ENCODE measurements at places on chromosomes 16 and 17.

DNA sequence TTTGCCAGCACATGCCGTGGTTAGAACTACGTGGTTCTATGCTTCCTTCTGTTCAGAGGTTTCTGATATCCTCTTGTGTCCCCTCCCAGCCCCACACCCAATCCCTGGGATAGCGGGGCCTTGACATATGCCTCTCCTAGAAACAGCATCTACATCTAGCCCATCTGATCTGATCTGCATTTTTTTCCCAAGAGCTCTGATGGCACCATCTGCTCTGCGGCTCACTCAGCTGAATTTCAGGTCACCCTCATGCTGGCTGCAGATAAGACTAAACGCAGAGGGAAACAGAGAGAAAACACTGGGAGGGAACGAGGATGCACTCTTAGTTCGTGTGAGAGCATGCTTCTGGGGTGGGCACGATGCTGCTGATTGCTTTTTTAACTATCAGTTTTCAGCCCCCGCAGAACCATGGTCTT is 10.7 kb downstream of the WIPI1 start:
- DNase-seq, result no peak

DNA sequence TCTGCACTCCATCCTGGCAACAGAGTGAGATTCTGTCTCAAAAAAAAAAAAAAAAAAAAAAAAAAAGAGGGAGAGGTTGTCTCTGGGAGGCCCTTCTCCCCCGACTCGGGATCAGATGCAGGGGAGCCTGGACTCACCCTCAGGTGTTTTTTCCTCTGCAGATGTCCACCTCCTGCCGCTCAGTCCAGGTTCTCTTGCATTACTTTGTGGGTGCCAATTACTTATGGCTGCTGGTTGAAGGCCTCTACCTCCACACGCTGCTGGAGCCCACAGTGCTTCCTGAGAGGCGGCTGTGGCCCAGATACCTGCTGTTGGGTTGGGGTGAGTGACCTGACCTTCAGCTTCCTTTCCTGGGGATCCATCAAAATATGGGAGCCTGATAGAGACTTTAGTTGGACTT is 34.1 kb downstream of the GLP2R start:
- DNase-seq, result no peak

DNA sequence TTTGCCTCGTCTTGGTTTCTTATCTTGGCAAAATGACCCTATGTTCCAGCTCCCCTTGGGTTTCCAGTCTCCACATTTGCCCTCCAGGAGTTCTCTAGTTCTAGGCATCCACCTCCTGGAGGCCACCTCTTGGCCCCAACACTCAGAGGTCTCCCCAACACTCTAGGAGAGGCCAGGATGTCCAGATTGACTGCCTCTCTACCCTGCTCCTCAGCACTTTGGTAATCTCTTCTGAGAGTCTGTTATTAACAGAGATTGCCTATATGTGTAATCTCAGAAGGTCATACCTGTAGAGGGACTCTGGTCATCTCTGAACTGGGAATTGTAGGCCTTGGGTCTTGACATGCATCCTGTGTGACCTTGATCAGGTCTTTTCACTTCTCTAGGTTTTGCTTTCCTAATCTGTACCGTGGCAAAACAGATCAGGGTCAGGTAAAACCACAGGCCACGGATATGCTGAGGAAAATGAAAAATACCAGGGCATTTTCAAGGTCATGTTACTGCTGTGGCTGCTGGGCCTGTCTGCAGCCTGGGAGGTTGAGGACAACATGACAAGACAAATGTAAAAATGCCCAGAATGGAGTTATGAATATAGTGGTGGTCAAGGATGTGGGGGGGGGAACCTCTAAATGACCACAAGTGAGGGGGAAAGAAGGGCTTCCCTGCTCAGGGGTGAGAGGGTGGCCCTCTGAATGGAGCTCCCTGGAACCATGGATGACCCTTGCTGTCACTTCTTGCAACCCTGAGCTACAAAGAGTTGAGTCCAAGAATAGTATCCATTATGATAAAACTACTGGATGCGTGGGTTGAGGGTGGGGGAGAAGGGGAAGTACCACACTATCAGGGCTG is 5.0 kb upstream of the CCL4L2 start:
- no peak for DNase-seq

DNA sequence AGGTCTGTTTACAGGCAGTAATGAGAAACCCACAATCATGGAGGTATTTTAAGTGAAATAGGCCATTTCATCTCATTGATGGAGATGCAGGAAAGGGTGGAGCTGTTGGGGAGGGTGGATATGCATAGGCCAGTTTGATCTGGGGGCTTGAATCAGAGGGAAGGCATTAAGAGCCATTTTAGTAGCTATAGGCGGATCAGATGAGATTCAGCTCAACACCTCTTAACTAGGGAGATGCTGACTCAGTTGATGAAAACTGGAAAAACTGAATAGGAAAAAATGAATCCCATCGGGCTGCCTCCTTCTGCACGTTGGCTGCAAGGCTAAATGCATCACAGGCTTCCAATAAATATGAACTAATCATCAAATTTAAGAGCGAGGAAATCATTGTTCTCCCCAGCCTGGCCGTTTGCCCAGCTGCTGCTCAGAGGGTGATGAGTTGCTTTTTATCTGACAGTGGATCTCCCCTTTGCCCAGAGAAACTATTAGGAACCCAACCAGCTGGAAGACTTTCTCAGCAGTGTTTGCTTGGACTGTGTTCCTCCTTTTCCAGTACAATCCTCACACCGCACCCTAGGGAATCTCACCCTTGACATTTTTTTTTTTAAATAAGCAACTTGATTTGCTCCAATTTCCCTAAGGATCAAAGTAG is 149.6 kb downstream of the SOX9 start:
- DNase-seq, result peak; percentile 42

DNA sequence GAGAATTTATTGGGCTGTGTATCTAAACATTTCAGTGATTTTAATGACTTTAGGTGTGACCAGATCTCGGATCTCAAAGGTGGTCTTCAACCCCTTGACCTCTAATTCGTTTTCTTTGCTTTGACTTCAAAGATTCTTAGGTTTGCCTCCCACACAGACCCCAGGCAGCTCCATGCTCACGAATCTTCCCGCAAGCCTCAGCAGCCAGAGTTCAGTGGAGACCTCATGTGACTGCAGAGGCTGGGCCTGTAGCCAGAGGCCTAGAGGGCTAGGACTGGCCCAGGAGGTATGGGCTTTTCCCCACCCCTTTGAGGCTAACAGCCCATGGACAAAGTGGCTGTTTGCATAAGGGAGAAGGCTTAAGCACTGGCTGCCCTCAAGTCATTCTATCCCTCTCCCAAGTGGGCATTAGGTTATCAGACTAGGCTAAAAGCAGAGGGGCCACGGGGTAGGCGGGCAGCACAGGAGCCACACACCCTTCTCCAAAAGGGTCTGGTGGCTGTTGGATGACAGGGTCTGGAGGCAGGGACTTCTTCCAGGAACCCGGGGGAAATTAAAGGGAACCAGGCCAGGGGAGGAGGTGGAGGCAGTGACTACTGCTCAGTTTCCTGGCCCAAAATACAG is 3.0 kb downstream of the HIRIP3 start:
- no peak for DNase-seq

DNA sequence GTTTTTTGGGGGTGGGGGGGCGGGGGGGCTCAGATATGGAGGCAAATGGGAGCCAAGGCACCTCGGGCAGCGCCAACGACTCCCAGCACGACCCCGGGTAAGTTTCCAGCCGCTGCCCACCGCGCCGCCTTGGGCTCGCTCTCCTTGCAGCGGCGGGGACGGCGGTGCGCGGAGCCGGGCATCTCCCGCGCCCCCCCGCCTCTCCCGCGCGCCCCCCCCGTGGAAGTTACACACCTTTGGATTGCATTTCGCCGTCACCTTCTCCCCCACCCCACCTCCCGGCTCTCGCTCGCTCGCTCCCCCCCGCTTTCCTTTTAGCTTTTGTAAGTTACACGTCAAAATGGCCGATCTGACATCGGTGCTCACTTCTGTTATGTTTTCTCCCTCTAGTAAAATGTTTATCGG is 387 bp downstream of the MSI2 start:
- DNase-seq, result no peak

- no peak for DNase-seq
Measured at GRCh38 chr17:73686126-73686525, 41.9 kb upstream of the SDK2 start.

- peak; percentile 95 for DNase-seq
Measured at GRCh38 chr17:6546069-6546718, 10.2 kb downstream of the PITPNM3 start.

GRCh38 chr17:9225305-9226101 is 204.2 kb downstream of the NTN1 start:
- DNase-seq, result peak; percentile 71

GRCh38 chr16:23320693-23321092 is 18.6 kb downstream of the SCNN1B start:
- no peak for DNase-seq

DNA sequence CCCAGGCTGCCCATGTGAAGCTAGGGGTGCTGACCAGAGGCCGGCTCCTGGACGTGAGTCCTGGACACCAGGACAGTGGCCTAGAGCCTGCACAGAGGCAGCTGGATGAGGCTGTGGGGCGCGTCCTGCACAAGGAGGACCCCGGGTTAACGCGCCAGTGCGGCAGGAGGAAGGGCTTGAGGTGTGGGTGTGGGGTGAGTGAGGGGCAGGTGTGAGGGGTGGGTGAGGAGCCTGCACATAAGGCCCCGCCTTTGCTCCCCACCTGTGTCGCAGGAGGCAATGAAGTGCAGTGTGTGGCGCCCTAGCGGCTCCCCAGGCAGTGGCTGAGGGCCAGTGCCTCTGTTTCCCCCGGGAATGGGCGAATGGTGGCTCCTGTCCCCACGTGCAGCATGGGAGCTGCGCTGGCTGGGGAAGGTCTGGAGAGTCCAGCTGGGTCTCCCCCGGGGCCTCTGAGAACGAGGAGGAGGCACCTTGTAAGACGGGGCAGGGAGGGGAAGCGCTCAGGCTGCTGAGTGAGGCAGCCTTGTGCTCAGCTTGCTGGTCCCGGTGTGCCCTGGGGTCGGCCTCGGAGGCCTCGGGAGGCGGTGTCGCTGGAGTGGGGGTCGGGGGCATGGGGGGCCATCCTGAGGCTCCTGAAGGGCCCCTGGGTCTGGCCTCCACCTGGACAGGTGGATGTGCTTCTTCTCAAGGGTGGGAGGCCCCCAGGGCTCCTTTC is 3.2 kb downstream of the CD7 start:
- DNase-seq, result no peak

DNA sequence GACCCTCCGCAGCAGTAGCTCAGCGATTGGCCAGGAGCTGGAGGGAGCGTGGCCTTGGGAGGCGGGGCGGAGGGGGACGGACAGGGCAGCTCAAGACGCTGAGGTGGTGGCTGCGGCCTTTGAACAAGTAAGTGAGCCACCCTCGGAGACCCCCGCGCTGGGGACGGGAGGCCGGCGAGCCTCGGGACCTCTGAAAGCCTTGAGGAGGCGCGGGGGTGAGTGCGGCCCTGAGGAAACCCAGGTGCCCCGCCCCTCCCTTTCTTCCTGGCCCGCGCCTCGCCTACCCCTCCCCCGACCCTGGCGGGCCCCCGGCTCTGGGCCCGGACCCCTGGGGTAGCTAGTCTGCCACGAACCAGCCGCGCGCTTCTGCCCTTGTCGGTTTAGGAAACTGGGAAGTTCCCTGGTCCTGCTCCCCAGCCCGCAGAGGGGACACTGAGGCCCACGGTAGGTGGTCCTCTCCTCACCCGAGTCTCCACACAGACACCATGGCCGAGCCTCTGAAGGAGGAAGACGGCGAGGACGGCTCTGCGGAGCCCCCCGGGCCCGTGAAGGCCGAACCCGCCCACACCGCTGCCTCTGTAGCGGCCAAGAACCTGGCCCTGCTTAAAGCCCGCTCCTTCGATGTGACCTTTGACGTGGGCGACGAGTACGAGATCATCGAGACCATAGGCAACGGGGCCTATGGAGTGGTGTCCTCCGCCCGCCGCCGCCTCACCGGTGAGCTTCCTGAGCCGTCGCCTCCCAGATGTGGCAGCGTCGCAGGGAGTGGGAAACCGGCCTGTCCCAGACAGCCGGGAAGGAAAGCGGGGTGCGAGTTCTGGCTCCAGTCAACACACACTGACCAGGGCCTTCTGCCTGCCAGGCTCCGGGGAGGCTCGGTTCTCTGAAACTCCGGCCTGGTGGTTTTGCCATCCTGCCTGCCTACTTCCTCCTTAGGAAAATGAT is at the start of gene MAPK7:
MAPK7 (plus strand) TSS at position 83 of the 945 bp plus-strand sequence; CDS start at position 486, 403 bp downstream.
- DNase-seq, result peak; percentile 94

GRCh38 chr16:85087899-85088569 is 24.2 kb downstream of the CIBAR2 start:
- DNase-seq, result peak; percentile 37

DNA sequence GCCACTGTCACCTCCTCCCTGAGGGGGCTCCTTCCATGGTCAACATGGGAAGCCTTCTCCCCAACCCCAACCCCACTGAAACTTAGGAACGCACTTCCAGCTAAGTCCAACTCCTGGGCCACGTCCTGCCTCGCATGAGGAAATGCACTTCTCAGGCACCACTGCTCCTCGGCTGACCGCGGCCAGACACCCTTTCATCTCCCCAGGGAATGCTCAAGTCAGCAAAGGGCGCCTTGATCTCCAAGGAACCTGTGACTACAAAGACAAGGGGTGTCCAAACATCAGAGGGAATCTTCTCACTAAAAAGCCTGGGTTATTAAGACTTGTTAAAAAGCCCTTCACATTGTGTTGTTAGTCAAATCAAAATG is 124.9 kb upstream of the HSBP1 start:
- DNase-seq, result no peak

DNA sequence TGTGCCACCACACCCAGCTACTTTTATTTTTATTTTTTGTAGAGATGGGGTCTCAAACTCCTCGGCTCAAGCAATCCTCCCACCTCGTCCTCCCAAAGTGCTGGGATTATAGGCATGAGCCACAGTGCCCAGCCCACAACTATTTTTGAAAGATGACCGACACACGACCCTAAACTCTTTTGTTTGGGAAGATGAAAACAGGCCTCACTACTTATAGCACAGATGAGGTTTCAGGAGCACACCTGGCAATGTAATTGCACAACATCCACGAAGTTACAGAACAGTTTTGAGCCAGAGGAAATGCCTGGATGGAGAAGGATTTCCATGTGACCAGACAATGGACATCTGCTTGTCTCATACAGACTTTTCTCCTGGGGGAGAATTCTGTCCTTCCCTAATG is 43.4 kb upstream of the PRSS54 start:
- DNase-seq, result no peak

DNA sequence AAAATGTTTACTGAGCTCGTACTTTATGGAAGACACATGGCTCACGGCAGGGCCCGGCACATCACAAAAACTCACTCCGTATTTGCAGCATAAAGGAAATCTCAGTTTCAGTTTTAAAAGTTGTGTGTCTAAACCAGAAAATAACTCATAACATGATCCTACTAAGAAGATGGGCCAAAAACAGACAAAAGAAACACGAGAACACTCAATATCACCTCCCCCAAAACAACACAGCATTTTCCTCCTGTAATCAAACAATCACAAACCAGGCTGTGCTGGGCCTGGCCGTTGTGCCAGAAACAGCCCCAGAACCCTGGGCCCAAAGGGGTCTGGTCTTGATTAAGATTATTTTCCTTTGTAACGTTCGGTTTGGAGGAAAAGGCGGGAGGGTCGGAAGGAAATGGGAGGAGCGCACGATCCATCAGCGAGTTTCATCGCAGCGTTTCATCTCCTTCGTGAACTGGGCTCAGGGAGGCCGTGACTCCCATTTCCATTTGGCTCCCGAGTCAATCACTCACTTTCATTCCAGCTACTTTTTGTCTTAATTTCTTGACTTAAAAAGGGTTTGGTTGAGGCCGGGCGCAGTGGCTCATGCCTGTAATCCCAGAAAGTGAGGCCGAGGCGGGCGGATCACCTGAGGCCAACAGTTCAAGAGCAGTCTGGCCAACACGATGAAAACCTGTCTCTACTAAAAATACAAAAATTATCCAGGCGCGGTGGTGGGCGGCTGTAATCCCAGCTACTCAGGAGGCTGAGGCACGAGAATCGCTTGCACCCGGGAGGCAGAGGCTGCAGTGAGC is 61.4 kb downstream of the NXN start:
- DNase-seq, result no peak
